ENCODE measurements at places on chromosomes 4 and X.

GRCh38 chr4:67436742-67437141 lies 108.6 kb downstream of the CENPC start:
- DNase-seq: no peak

DNA sequence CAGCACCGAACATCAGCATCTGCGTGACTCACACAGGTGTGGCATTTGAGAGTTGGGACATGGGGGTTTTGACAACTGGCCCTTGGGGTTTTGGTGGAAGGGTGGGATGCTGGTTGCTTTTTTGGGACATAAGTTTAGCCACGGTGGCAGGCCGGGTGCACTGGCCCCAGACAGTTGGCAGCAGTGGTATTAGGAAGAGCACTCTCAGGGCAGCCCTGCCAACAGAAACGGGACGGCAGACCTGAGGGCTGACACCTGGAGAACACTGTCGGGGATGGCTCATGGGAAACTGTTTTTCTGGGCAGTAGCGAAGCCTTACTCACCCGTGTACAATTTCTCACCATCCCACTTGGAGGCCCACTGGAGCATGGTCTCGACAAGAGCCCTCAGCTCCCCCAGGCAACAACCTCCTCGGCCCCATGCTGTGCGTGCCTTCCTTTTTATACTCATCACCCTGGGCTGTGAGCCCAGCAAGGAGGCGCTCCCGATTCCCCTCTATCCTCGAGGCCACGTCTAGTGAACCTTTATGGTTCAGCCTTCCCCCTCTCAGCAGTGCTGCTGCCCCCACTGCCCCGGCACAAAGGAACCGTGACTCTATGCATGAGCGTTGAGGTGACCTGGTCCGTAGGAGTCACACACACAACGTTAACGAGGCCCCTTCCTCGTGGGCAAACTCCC lies 30.6 kb downstream of the WDR1 start:
- DNase-seq: no peak

GRCh38 chr4:121778991-121779628 lies 14.1 kb upstream of the SMIM43 start:
- DNase-seq: peak; percentile 69

DNA sequence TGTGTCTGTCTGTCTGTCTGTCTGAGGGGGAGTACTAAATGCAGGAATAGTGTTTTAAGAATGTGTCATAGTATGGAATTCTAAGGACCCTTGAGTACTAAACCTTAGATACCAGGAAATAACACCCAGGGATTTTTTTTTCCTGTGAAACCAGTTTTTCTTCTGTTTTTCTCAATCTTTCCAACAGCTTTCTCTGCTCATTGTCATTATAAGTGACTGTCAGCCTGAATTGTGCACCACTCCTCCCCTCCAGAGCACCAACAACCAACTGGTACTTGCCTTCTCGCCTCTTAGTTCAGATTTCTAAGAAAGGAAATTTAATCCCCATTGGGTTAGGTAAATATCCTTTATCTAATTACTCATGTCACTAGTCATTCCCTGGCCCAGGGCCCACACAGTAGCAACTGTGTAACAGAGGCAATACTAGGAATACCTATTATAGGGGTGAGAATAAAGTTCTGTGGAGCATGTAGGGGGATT lies 320.6 kb downstream of the ADGRL3 start:
- no peak for DNase-seq

DNA sequence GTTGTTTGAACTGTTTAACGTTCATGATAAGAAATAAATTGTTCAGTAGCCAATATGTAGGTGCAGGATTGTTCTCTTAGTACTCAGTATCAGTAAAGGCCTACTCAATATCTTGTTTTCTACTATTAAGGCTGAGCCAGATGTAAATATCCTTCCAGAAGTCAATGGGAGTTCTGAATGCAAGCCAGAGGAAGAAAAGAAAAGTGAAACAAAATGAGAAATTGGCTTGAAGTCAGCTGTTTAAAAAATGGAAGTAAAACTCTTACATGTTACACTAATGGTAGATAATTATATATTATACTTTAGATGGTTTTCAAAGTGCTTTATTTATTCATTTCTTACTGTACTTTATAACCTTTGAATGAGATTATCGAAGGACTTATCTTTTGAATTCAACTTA lies 1417.9 kb downstream of the ADGRL3 start:
- DNase-seq: no peak

GRCh38 chr4:123616951-123617461 lies 220.4 kb downstream of the SPRY1 start:
- DNase-seq: peak; percentile 56

DNA sequence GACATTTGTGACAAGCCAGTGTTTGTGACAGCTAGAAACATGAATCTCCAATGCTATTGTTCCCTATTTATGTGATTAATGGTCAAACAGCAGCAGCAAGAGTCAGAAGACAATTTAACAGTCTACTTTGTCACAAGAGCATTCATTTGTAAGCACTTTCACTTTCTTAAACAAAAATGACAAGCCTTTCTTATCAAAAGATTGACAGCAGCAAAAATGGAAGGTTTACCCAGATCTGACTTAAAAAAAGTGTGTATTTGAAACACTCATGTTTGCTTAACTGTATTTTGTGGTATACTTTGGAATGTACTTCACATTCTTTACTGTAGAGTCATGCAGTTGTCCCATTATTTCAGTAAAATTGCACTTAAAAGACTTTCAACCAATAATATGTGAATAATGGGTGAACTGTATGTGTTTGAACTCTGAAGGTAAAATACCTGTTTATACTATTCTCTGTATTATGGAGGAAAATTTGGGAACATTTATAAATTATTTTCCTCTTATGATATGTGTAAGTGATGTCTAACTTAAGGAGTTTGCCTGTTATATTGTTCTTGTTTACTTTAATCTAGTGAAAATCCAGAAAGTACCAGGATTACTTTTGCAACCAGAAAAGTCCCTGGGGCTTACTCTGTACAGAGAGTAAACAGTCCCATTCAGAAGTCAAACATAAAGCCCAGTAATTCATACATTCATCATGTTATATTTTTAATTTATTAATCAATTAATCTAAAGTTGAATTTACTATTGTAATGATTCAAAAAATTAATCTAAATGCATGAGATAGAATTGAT lies 314.9 kb upstream of the TRAM1L1 start:
- DNase-seq: peak; percentile 87

GRCh38 chr4:66837279-66837922 lies 707.9 kb downstream of the CENPC start:
- DNase-seq: no peak
